Neural progenitor cell (in vitro differentiated cells): ENCODE measurements at places on chromosomes 1 and 21. TPM values are rescaled to one million over a fixed set of nuclear protein-coding genes. Genes with fewer than 3 reads are reported as not detected.

GRCh38 chr1:247266053-247266452 lies 10.2 kb downstream of the VN1R5 start:
- no peaks in the 10 kb centered on the region for H3K36me3 ChIP-seq
- H3K27me3 ChIP-seq: no peaks in the 10 kb centered on the region
- DNase-seq: no peak

GRCh38 chr1:159881622-159882526 lies 18.1 kb downstream of the CFAP45 start:
- no peaks in the 10 kb centered on the region for H3K4me1 ChIP-seq
- H3K27ac ChIP-seq: no peak overlapping the region
- H3K4me3 ChIP-seq: no peak overlapping the region
- no peak for DNase-seq
- no peaks in the 10 kb centered on the region for H3K27me3 ChIP-seq
- H3K36me3 ChIP-seq: no peaks in the 10 kb centered on the region

DNA sequence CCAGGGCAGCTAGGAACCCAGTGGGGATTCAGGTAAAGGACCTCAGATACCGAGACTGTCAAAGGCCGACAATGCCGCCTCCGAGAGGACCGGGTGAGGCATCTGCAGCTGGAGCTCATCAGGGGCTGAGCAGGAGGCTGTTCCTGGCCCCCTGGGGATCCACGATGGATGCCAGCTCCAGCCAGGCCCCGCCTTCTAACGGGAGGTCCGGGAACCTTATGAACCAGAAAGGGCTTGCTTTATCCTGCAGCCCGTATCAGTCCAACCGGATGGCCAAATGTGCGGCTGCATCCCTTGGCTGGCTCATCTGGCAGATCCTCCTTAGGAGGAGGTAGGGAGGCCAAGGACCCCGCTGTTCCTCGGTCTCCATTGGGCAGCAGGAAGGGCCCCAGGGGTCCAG lies 32.0 kb downstream of the SLC45A1 start:
- H3K27ac ChIP-seq: no peak overlapping the region
- H3K36me3 ChIP-seq: no peaks in the 10 kb centered on the region
- no peaks in the 10 kb centered on the region for H3K4me1 ChIP-seq

DNA sequence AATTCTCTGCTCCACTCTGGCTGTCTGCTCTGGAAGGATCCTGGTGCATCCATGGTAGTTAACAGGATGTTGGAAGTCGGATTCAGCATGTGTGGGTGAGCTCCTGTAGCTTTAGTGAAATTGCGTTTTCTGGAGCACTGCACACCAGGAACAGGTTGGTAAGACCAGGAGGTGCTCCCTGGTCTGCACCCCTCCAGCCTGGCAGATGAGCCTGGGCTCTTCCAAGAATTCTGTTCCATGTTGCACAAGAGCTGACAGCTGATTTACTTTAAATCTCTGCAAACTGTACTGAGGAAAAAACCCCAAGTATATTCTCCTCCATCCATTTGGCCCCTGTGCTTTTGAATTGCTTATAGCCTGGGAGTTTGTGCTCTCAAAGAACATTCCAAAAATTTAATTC lies 33.7 kb downstream of the KCNK1 start:
- H3K4me3 ChIP-seq: no peak overlapping the region
- no peaks in the 10 kb centered on the region for H3K4me1 ChIP-seq
- no peak for DNase-seq
- H3K27ac ChIP-seq: no peak overlapping the region
- no peaks in the 10 kb centered on the region for H3K27me3 ChIP-seq

DNA sequence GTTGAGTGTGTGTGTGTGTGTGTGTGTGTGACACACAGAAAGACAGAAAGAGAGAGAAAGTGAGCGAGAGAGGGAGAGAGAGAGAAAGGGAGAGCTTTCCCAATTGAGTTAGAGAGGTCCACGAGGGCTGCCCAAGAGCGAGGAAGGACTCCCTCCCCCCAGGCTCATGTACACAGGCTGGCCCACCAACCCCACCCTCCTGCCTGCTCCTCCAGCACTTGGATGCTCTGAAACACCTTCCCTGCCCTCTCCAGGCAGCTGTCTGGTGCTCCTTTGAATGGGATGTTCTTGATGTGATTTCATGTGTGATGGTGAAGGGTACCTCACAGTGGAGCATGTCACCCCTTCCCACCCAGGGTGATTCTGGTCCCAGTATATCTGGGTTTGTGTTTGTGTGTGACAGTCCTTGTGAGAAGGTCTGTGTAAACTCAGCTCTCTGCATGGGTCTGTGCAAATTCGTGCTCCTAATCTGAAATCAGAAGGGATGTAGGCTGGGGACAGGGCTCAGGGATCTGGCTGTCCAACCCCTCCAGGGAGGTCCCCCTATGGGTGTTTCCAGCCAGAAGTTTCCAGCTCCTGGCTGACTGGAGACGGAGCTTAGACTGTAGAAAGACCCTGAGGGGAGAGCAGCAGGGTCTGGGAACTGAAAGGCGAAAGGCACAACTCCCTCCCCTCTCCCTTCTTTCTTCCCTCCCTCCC lies 6.8 kb upstream of the PEAR1 start:
- H3K27me3 ChIP-seq: peaks cover 35% of the 10 kb centered on the region
- H3K4me3 ChIP-seq: no peak overlapping the region
- no peak for DNase-seq
- H3K36me3 ChIP-seq: no peaks in the 10 kb centered on the region
- peaks cover 30% of the 10 kb centered on the region for H3K4me1 ChIP-seq

DNA sequence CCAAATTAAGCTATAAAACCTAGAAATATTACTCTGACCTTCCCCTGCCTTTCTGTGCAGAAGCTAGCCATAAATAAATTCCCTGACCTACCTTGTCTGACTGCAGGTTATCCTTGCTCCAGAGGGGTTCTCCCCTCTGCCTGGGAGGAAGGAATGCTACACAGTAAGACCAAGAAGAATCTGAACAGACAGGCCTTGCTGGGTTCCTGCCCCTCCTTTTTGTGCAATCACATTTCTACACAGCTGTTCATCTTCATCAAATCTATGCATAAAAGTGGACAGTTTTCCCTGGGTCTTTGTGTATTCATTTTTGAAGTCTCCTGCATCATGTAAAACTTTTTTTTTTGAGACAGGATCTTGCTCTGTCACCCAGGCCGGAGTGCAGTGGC lies 50.6 kb downstream of the DNTTIP2 start:
- H3K4me1 ChIP-seq: no peaks in the 10 kb centered on the region
- H3K27ac ChIP-seq: no peak overlapping the region
- no peaks in the 10 kb centered on the region for H3K36me3 ChIP-seq
- no peaks in the 10 kb centered on the region for H3K27me3 ChIP-seq
- no peak overlapping the region for H3K4me3 ChIP-seq

GRCh38 chr1:20723537-20724363 lies 5.9 kb upstream of the KIF17 start:
- H3K4me3 ChIP-seq: no peak overlapping the region
- H3K27me3 ChIP-seq: peaks cover 16% of the 10 kb centered on the region
- no peak overlapping the region for H3K27ac ChIP-seq
- H3K36me3 ChIP-seq: no peaks in the 10 kb centered on the region
- peaks cover 7% of the 10 kb centered on the region for H3K4me1 ChIP-seq

The CLSTN1 gene
- total RNA-seq: 75.4 and 112 TPM in 2 replicates

The ETV3 gene
- 13.7 and 19.5 TPM in 2 replicates for total RNA-seq

The LCE3D gene
- not detected in 2 replicates for total RNA-seq

The OR2T11 gene
- total RNA-seq: not detected in 2 replicates
